ENCODE measurements at places on chromosomes 12 and 14.

DNA sequence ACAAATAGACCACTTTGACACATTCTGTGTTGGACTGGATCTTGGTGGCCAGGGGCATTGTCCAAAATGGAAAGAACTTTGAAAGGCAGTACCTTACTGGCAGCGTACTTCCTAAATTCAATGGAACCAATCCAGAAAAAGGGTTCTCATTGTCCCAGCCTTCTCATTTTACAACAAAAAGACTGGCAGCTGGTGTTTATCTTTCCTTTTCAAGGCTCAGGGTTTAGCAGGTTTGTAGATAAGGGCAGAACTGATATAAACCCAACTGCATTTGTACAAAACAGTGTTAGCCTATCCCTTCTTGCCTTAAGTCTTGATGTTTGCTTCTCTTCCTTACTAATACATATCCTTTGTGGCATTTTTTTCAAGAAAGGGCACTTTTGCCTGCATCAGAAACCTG, 7.7 kb downstream of the THAP2 start:
- no peak for DNase-seq

DNA sequence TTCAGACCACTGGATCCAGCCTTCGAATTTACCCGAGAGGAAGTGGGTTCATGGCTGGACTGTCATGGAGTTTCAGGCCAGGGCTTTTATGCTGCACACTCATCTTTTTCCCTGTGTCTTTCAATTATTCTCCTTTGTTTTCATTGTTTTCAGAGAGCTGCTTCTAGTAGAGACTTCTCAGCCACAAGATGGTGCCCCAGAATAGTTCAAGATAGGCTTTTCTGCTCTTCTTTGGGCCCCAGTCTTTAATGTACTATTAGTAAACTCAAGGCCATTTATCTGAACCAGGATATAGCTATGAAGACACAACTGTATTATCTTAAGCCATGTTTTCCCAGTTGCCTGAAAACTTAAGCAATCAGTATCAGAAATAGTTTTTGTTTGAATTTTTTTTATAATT, 30.4 kb upstream of the PSMA6 start:
- DNase-seq: no peak

- no peak for DNase-seq
These were observed 68.4 kb downstream of the ANO6 start for GRCh38 chr12:45284096-45284901.

DNA sequence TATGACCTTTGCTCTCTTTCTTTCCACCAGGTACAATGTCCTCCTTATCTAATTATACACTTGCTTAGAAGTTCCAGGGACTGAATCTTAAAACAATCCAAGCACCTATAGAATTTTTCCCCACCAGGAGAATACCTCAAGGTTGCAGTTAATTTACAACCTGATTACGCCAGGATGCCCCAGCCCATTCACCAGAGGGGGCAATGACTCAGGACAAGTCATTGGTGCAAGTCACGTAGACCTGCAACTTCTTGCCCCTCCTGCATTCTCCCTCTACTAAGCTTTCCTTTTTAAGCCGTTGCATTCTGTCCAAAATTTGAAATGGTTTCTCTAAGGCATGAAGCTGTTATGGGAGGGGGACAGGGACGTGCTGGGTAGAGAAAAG, 111.1 kb upstream of the SCAF11 start:
- no peak for DNase-seq

DNA sequence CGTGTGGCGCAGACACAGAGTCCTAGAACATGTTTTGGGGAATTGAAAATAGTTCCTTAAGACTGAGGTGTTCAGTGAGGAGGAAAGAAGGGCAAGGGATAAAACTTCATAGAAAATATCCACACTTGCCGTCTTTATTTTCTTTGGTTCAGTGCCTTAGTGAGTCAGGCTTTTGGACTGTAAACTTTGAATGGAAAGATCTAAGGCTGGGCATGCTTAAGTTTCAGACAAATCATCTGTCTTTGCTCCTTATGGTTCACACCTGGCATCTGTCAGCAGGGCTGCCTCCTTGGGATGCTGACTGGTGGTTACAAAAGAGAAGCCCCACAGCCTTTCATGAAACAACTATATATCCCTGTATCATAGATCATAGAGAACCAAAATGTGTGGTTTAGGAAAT, 136.3 kb upstream of the PRICKLE1 start:
- DNase-seq: no peak

- no peak for DNase-seq
These were observed 3.7 kb downstream of the TPCN1 start for GRCh38 chr12:113224955-113225354.

- no peak for DNase-seq
These were observed 1.6 kb downstream of the SERPINA5 start for GRCh38 chr14:94582851-94583250.

GRCh38 chr14:33062881-33063280, 124.2 kb downstream of the NPAS3 start:
- DNase-seq: no peak

DNA sequence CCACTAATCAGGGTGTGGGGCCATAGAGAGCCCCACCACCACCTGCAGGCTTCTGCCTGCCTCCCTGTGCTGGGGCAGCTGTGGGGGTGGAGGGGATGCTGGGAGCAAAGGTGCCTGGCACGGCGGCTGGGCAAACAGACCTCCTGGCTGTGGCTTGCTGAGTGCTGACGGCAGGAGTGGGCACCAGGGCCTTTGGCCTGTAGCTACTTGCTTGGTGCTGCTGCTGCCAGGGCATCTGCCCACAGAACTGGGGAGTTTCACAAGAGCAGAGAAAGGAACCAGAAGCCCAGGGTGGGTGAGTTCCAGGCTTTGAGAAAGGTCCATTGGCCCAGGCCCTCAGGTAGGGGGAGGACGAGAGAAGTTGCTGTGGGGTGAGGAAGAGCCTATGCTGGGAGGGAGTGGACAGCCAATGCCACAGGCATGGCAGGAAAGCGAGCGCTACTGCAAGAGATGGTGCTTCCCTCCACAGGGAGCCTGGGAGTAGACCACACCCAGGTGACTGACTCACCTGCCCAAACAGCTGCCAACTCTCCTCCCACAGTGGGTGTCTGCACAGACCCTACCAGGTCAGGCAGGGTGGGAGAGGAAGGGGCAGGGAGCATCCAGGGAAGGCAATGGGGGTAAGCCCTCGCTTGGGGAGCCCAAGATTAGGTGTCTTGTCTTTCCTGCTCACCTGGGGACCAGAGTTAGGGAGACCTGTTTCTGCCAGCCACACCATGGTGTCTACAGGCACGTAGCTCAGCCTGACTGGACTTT, 39.0 kb upstream of the HDAC7 start:
- DNase-seq: no peak

- no peak for DNase-seq
These were observed 4.0 kb upstream of the NAA25 start for GRCh38 chr12:112112409-112113133.

DNA sequence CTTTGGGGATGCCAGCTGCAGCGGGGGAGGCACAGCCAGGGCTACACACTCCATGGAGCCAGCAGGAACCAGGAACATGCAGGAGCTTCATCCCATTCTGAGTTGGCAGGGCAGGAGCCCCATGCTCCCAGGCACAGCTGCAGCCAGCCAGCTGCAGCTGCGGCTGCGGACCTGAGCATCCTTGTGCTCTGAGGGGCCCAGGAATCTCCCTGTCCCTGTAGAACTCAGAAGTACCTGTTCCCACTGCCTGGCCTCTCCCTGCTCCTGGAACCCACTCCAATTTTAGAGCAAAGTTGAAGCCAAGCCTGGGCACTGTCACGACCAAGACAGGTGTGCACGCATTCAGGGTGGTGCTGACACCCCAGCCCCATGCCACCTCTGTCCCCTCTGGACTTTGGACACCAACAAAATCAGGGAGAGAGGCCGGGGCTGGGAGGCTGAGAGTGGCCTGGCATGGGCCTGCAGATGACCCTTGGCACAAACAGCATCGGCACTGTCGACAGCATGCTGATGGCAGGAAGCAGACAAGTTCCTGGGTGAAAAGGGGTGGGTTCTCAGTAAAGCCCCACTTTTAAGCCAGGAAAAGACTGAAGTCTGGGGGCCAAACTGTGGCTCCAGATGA, 257.3 kb upstream of the LRFN5 start:
- DNase-seq: no peak

- DNase-seq: no peak
These were observed 223.3 kb downstream of the CCDC91 start for GRCh38 chr12:28413460-28414109.
